Uterus (tissue), 4 donors: ENCODE measurements at places on chromosomes 3 and 15.

GRCh38 chr3:141360888-141361598 lies 7.3 kb upstream of the ZBTB38 start:
- DNase-seq: no peak
- H3K36me3 ChIP-seq: no peaks in the 10 kb centered on the region
- no peak overlapping the region for H3K4me3 ChIP-seq
- no peaks in the 10 kb centered on the region for H3K4me1 ChIP-seq
- peak overlapping the region; percentile 68 for H3K27ac ChIP-seq
- H3K27me3 ChIP-seq: no peaks in the 10 kb centered on the region

DNA sequence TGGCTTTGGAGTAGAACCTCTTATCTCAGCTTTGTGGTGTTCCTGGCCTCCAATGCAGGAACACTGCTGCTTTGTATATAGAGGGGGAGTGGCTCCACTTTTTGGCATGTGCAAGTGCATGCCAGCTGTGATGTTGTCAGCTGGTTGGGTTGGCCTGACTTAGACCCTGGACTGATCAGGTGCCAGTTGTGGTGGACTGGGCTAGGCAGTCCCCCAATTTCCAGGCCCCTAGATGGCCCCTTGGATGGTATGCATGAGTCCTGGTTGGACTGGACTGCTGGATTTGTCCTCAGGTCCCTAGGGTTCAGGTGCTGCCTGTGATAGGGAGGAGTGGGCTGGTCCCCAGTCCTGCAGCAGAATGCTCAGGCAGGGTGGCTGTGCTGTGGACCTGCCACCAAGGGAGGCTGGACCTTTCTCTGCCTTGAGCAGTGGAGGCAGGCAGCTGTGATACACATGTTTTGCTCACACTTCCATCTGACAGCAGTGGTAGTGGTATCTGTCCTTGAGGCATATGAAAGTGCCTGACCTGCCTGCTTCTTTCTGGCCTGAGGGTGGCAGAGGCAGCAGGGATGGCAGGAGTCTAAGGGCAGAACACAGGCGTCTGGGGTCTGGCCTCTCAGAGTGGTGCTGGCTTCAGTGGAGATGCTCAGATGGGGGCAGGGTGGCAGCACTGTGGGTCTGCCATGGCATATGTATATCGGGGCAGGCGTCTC lies 74.8 kb downstream of the STXBP5L start:
- H3K27me3 ChIP-seq: peaks cover 3% of the 10 kb centered on the region
- no peaks in the 10 kb centered on the region for H3K4me1 ChIP-seq
- no peaks in the 10 kb centered on the region for H3K36me3 ChIP-seq

- no peaks in the 10 kb centered on the region for H3K4me1 ChIP-seq
- H3K27ac ChIP-seq: no peak overlapping the region
- no peaks in the 10 kb centered on the region for H3K27me3 ChIP-seq
These were observed 857.7 kb downstream of the OTOL1 start for GRCh38 chr3:162354356-162354755.

- H3K4me1 ChIP-seq: peaks cover 3% of the 10 kb centered on the region
- no peaks in the 10 kb centered on the region for H3K27me3 ChIP-seq
- H3K27ac ChIP-seq: peak overlapping the region; percentile 3
- no peak for DNase-seq
These were observed 23.4 kb downstream of the ADAMTS9 start for GRCh38 chr3:64664397-64664796.

GRCh38 chr15:91537856-91538255 lies 315.7 kb upstream of the SLCO3A1 start:
- no peaks in the 10 kb centered on the region for H3K36me3 ChIP-seq
- no peak overlapping the region for H3K4me3 ChIP-seq
- H3K4me1 ChIP-seq: no peaks in the 10 kb centered on the region
- no peak for DNase-seq
- H3K27ac ChIP-seq: no peak overlapping the region

DNA sequence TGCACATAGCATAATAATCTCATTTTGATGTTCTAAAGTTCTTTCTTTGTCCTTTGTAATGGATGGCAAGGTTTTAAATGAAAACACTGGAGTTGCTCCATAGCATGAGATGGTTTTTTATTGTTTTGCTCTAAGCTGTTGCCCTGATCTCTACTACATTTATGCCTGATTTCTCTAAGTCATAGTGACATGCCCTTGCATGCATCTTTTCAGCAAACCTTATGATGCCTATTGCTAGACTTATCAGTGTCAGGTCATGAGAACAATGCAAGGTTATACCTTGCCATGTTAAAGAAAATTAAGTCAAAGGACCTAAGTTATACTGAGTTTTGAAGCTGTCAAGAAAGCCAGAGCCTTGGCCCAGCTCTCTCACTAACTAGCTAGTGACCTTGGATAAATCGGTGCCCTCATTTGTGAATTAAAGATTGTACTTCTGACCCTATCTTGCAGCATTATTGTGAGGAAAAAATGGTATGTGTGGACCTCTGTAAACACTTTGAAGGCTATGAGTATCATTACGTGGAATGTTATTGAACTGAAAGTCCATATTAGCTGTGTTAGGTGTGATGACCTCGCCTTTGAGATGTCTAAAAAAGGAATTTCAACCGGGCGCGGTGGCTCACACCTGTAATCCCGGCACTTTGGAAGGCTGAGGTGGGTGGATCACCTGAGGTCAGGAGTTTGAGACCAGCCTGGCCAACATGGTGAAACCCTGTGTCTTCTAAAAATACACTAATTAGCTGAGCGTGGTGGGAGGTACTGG lies 256.4 kb upstream of the UBE2E1 start:
- no peak overlapping the region for H3K4me3 ChIP-seq
- no peaks in the 10 kb centered on the region for H3K4me1 ChIP-seq
- no peak for DNase-seq
- H3K27ac ChIP-seq: no peak overlapping the region
- no peaks in the 10 kb centered on the region for H3K36me3 ChIP-seq
- H3K27me3 ChIP-seq: no peaks in the 10 kb centered on the region

- no peak for DNase-seq
- H3K4me3 ChIP-seq: no peak overlapping the region
- H3K36me3 ChIP-seq: no peaks in the 10 kb centered on the region
- H3K27me3 ChIP-seq: no peaks in the 10 kb centered on the region
These were observed 532.7 kb downstream of the NLGN1 start for GRCh38 chr3:173930251-173930650.

DNA sequence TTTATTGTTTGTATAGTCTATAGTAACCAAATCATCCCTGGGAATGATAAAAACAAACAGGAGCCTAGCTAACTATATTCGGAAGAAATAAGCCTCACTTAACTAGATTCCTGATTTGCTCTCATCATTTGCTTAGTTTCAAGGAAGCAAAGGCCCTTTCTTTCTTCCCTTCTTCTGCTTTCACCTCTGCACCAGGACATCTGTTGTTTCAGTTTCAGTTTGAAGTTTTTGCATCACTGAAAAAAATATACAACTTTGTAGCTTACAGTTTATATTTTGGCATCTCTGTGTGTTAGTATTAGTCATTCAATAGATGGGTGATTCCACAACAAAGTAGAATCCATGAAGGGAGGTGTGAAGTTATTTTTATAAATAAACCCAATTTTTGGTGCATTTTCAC lies 113.6 kb upstream of the SNTN start:
- no peak overlapping the region for H3K27ac ChIP-seq
- DNase-seq: no peak
- H3K4me1 ChIP-seq: no peaks in the 10 kb centered on the region
- H3K36me3 ChIP-seq: no peaks in the 10 kb centered on the region

- peaks cover 3% of the 10 kb centered on the region for H3K36me3 ChIP-seq
- DNase-seq: no peak
- H3K4me1 ChIP-seq: no peaks in the 10 kb centered on the region
- no peak overlapping the region for H3K4me3 ChIP-seq
- no peaks in the 10 kb centered on the region for H3K27me3 ChIP-seq
- H3K27ac ChIP-seq: no peak overlapping the region
These were observed 11.4 kb downstream of the RSRC1 start for GRCh38 chr3:158121295-158121694.

DNA sequence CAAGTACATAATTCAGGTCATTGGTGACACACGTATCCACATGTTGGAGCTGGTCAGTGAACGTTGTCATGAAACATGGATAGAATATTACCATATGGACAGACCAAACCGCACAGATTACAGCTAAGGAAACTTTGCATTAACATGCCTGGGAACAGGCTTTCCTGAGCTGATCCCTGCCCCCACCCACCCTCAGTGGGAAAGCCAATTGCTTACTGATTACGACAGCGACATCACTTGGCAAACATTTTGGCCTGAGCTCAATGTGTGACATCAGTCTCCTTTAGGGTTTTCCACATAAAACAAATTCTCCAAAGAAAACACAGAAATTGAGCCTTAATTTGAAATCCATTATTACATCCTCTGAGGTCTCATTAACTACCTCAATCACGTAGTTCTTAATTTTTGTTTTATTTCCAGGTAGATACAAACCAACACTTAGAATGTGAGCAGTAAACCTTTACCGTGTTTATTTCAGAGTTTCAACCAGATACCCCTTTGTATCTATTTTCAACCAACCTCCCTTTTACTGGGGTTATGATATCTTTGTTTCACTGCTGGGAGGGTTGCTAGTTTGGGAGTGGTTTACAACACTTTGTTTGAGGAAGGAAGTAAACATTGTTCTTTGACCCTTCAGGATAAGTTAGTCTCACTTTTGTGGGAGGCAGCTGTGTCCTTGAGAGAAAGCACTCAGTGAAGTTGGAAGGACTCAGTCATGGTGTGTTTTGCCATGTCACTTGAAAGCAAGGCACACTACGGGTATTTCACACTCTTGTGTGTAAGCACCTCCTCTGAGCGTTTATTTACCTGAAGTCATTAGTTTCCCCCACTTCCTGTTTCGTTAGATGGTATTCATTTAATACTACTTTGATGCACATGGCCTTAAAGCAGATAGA lies 103.1 kb downstream of the CMSS1 start:
- H3K36me3 ChIP-seq: no peaks in the 10 kb centered on the region
- no peak overlapping the region for H3K4me3 ChIP-seq
- no peaks in the 10 kb centered on the region for H3K27me3 ChIP-seq
- peak overlapping the region; percentile 48 for H3K27ac ChIP-seq
- H3K4me1 ChIP-seq: no peaks in the 10 kb centered on the region

- DNase-seq: peak; percentile 38
- H3K4me3 ChIP-seq: peak overlapping the region; percentile 50
- H3K27ac ChIP-seq: peak overlapping the region; percentile 78
- no peaks in the 10 kb centered on the region for H3K36me3 ChIP-seq
- peaks cover 5% of the 10 kb centered on the region for H3K4me1 ChIP-seq
These were observed 1.3 kb downstream of the FAM43A start for GRCh38 chr3:194686816-194687637.

DNA sequence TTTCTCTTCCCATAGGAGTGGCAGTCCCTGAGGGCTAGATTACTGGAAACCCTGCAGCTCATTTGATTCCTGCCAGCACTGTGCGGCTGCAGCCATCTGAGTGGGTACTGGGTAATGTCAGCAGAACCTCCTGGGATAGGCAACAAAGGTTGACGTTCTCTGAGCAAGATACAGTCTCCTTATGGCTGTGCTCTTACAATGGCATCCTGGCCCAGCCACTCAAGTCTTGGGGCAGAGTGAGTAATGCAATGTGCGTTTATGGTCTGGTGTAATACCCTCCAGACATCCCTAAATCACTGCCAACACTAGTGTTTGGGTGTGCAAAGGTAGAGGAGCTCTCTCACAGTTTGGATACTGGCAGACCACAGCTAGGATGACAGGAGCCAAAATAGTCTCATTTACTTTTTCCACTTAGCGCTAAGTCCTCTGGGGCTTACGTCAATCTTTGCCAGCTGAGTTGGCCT lies 775.8 kb downstream of the ZNF385D start:
- no peaks in the 10 kb centered on the region for H3K4me1 ChIP-seq

DNA sequence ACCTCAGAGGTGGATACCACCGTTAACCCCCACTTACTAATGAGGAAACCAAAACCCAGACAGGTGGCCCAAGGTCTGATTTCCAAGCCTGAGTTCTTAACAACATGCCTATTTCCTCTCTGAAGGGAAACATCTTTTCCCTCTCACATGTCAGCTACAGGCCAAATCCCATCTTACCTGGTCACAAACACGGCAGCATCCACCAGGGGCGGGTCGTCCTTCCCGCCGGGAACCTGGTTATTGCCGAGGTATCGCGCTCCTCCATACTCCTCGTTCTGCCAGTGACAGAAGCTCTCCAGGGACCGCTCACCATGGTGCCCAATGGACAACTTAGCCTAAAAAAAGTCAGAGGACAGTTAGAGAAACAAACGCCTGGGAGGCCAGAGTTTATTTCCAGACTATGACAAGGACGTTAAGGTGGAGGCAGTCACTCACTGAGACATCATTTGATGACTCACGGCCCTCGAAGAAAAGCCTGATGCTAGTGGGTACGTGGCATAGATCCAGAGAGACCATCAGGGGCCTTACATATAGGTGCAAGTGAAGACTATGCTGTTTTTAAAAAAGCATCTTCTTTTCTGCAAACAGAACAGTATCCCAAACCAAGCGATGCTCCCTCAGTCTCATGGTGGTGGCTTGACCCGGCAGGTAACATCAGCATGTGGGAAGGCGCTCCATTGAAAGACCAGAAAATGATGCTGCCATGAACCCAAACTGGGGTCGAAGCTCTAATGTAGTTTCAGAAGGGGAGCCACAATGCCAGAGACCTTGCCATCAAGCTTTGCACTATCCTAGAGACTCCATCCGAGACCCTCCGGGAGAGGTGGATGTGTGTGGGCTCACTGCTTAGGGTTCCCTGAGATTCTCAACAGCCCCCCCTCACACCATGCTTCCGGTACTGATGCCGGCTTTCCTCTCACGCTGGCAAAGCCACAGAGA lies 80.2 kb downstream of the ADAMTS17 start:
- no peaks in the 10 kb centered on the region for H3K36me3 ChIP-seq
- H3K27me3 ChIP-seq: no peaks in the 10 kb centered on the region
- no peak overlapping the region for H3K27ac ChIP-seq
- H3K4me1 ChIP-seq: no peaks in the 10 kb centered on the region
- H3K4me3 ChIP-seq: no peak overlapping the region

DNA sequence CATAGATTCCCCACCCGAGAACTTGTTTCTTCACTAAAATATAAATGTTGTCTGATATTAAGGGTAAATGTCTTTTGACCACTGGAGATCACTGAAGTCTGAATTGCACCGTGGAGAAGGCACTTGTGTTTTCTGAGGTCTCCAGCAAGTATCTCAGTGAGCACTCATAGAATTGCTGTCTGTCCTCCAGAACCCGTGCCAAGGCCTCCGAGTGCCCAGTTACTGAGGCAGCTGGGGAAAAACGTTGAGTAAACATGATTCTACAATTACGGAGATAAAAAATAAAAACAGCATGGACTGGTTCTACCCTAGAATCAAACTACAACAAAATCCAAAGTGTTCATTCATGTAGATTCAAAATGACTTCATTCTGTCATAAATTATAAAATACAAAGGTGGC lies 60.0 kb downstream of the MLH1 start:
- peaks cover 5% of the 10 kb centered on the region for H3K4me1 ChIP-seq
- no peak for DNase-seq
- H3K36me3 ChIP-seq: no peaks in the 10 kb centered on the region
- no peaks in the 10 kb centered on the region for H3K27me3 ChIP-seq
- no peak overlapping the region for H3K27ac ChIP-seq

DNA sequence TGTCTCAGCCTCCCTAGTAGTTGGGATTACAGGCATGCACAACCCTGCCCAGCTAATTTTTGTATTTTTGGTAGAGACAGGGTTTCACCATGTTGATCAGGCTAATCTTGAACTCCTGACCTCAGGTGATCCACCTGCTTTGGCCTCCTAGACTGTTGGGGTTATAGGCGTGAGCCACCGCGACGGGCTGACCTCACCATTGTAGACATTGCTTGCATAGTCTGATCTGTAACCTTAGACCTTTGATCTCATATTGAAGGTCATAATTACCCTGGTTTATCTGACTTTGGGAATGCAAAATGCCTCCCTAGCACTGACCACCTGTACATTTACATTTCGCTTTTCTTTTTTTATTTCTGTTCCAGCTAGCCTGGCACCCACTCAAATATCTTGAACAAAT lies 31.2 kb downstream of the ADGRG7 start:
- no peaks in the 10 kb centered on the region for H3K36me3 ChIP-seq
- DNase-seq: no peak
- no peak overlapping the region for H3K27ac ChIP-seq
- H3K27me3 ChIP-seq: no peaks in the 10 kb centered on the region
